GM12878 (cell line): ENCODE measurements at places on chromosomes 11 and 22. TPM values are rescaled to one million over a fixed set of nuclear protein-coding genes. Genes with fewer than 3 reads are reported as not detected.

GRCh38 chr11:93114304-93114703 lies 83.5 kb downstream of the SLC36A4 start:
- H3K4me1 ChIP-seq: no peaks in the 10 kb centered on the region
- H3K27ac ChIP-seq: no peak overlapping the region
- H3K27me3 ChIP-seq: no peaks in the 10 kb centered on the region
- no peaks in the 10 kb centered on the region for H3K36me3 ChIP-seq
- no peak overlapping the region for H3K4me3 ChIP-seq

GRCh38 chr11:29328961-29329441 lies 687.8 kb downstream of the KCNA4 start:
- no peak overlapping the region for H3K4me3 ChIP-seq
- no peaks in the 10 kb centered on the region for H3K27me3 ChIP-seq

GRCh38 chr11:58334708-58335107 lies 24.2 kb downstream of the OR5B17 start:
- no peak overlapping the region for H3K27ac ChIP-seq
- no peaks in the 10 kb centered on the region for H3K4me1 ChIP-seq
- no peak for DNase-seq
- H3K36me3 ChIP-seq: no peaks in the 10 kb centered on the region

GRCh38 chr11:8593455-8593854 lies 573 bp downstream of the STK33 start:
- peaks cover 3% of the 10 kb centered on the region; the same call in 1 of the 2 replicates for H3K4me1 ChIP-seq
- H3K4me3 ChIP-seq: peak overlapping the region; percentile 92
- no peaks in the 10 kb centered on the region for H3K36me3 ChIP-seq
- peak overlapping the region; percentile 26; the same call in 1 of the 2 replicates for H3K27ac ChIP-seq
- DNase-seq: no peak

DNA sequence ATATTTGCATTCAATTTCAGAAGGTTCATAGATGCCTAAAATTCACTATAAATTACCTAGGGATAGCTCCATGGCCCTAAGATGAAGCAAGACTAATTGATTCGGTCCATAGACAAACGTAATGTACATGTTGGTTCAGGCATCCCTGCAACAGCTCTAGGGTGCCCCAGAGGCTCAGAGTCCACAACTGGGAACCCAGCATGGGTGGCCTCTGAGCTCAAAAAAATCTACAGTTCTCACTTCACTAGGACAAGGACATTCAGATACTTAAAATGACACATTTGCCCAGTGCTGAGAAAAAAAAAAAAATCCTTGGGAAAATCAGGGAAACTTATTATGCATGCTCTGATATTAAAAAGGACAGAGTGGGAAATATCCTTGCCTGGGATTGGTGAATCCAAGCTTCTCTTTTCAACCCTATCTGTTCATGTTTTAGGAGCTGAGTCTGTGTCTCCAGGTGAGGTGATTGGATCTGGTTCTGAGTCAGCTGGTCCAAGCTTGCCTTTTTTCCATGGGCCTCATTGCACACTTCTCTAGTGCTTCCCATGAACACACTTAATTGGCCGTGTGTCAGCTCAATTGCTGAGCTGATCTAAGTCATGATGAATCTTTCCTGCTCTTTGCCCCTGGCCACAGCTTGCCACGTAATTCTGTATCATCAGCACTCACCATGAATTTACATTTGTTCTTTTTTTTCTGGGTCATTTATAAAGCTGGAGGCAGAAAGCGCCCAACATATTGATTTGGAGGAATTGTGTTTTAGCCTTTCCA lies 116.3 kb upstream of the RCN1 start:
- H3K27me3 ChIP-seq: no peaks in the 10 kb centered on the region; the same call in 1 of the 2 replicates
- H3K4me1 ChIP-seq: no peaks in the 10 kb centered on the region

GRCh38 chr11:67628710-67629385 lies 889 bp downstream of the NUDT8 start:
- peak overlapping the region; percentile 24; the same call in 1 of the 2 replicates for H3K27ac ChIP-seq
- H3K4me3 ChIP-seq: peak overlapping the region; percentile 61
- no peak for DNase-seq
- H3K27me3 ChIP-seq: no peaks in the 10 kb centered on the region
- peaks cover 15% of the 10 kb centered on the region for H3K4me1 ChIP-seq

DNA sequence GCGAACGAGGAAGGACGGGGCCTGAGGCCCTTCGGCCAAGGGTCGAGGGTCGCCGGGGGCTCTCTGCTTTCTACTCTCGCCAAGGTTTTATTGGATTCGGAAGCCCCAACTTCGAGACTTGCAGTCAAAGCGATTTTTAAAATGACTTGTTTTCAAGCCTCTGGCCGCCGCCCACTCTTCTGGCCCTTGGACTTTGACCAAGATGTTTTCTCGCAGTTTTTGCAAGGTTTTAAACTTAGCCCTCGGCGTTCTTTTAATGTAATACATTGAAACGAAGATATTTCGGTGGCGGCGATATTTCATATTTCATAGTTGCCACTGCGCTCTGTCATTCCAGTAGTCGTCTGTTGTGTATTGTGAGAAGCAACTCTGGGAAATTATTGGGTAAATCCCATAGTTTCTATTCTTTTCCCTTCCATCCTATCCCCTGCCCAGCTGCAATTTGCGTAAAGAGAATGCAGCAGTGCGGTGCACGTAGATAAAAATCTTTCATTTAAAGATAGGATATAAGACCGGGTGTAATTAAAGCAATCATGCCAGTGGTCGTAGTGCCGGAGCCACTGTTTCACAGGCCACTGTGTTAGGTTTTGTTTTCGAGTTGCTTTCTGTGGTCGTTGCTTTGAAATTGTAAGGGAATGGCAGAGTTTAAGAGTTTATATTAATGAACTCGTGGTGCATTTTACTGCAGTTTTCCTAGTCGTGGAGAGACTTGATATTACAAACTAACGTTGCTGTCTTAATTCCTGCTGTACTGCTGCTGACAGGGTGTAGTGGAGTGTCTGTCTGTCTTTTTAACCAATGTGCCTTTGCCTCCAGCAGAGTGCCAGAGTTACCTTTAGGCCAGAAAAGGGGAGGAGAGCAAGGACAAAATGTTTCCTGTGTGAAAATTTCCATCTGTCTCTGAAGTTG lies 702 bp downstream of the BIRC2 start:
- no peaks in the 10 kb centered on the region for H3K27me3 ChIP-seq
- DNase-seq: no peak
- H3K4me3 ChIP-seq: peak overlapping the region; percentile 77
- H3K27ac ChIP-seq: peak overlapping the region; percentile 96
- H3K4me1 ChIP-seq: no peaks in the 10 kb centered on the region
- no peaks in the 10 kb centered on the region for H3K36me3 ChIP-seq

- no peak overlapping the region for H3K27ac ChIP-seq
- DNase-seq: no peak
- no peaks in the 10 kb centered on the region for H3K36me3 ChIP-seq
- H3K4me3 ChIP-seq: no peak overlapping the region
- no peaks in the 10 kb centered on the region for H3K4me1 ChIP-seq
Measured at GRCh38 chr11:125376856-125377255, 119.2 kb downstream of the FEZ1 start.

- no peak for DNase-seq
- H3K4me3 ChIP-seq: no peak overlapping the region
- H3K4me1 ChIP-seq: no peaks in the 10 kb centered on the region
- no peaks in the 10 kb centered on the region for H3K36me3 ChIP-seq
- no peaks in the 10 kb centered on the region for H3K27me3 ChIP-seq
Measured at GRCh38 chr11:117860139-117860538, 16.3 kb downstream of the FXYD6 start.

- H3K4me1 ChIP-seq: no peaks in the 10 kb centered on the region
- H3K36me3 ChIP-seq: no peaks in the 10 kb centered on the region
- H3K27me3 ChIP-seq: no peaks in the 10 kb centered on the region
- H3K27ac ChIP-seq: peak overlapping the region; percentile 85
- DNase-seq: no peak
Measured at GRCh38 chr11:111879637-111879960, 258 bp downstream of the CFAP68 start.

GRCh38 chr11:35193767-35194166 lies 54.8 kb downstream of the CD44 start:
- H3K4me3 ChIP-seq: no peak overlapping the region
- no peak for DNase-seq
- no peaks in the 10 kb centered on the region for H3K4me1 ChIP-seq
- H3K27me3 ChIP-seq: no peaks in the 10 kb centered on the region

- no peaks in the 10 kb centered on the region for H3K36me3 ChIP-seq
- H3K27me3 ChIP-seq: no peaks in the 10 kb centered on the region
- no peak overlapping the region for H3K27ac ChIP-seq
- DNase-seq: no peak
- no peak overlapping the region for H3K4me3 ChIP-seq
- 0 out of 2 replicates have a peak, but pooled peaks cover 3% of the 10 kb centered on the region for H3K4me1 ChIP-seq
Measured at GRCh38 chr11:44505581-44506054, 59.8 kb upstream of the CD82 start.

DNA sequence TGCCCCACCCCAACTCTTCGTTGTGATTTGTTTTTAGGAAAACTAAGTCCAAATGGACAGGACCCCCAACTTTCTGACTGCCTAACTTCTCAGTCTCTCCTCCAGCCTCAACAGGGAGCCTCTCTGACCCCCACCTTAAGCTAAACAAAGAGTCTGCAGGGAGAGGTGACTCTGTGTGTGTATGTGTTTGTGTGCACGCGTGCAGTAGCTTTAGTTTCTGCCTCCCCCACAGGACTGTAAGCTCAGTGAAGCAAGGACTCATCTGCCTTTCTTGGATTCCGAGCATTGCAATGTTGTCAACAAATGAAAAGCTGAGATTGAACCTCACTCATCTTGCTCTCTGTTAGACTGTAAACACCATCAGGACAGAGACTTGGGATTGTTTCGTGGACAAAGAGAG lies 7.9 kb downstream of the SNAP29 start:
- H3K36me3 ChIP-seq: no peaks in the 10 kb centered on the region; the same call in 1 of the 2 replicates
- H3K4me1 ChIP-seq: no peaks in the 10 kb centered on the region
- H3K27ac ChIP-seq: no peak overlapping the region
- H3K4me3 ChIP-seq: no peak overlapping the region

DNA sequence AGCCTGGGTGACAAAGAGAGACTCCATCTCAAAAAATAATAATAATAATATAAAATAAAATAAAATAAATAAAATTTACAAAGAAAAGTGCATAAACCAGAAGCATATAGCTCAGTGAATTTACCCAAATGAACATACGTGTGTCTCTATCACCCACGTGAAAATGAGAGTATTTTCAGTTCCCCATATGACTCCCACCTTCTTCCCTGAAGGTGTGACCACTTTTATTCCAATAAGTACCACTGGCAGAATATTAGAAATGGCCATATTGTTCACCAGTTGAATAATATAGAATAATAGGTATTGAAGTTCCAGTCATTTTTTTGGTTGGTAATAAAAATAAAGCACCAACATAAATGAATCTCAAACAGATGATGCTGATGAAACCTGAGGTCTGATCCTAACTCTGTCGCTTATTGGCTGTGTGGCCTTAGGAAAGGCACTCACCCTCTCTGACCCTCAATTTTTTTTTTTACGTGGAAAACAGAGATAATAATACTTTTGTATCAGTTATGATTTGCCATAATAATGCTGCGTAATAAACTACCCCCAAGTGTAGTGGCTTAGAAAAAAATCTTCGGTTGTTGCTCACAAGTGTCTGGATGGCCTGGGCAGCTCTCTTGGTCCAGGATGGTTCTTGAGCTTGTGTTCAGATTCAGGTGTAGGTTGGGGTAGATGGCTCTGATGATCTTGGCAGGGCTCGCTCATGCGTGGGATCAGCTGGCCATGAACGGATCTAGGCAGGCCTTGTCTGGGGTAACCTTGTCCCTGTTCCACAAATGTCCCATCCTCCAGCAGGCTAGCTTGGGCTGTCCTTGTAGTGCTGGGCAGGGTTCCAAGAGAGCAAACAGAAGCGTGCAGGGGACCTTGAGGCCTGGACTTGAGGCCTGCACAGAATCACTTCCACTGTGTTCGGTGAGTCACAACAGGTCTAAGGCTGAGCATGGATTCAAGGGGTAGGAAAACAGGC lies 88.1 kb downstream of the MYO18B start:
- H3K4me1 ChIP-seq: peaks cover 12% of the 10 kb centered on the region
- H3K36me3 ChIP-seq: no peaks in the 10 kb centered on the region
- H3K27me3 ChIP-seq: no peaks in the 10 kb centered on the region

DNA sequence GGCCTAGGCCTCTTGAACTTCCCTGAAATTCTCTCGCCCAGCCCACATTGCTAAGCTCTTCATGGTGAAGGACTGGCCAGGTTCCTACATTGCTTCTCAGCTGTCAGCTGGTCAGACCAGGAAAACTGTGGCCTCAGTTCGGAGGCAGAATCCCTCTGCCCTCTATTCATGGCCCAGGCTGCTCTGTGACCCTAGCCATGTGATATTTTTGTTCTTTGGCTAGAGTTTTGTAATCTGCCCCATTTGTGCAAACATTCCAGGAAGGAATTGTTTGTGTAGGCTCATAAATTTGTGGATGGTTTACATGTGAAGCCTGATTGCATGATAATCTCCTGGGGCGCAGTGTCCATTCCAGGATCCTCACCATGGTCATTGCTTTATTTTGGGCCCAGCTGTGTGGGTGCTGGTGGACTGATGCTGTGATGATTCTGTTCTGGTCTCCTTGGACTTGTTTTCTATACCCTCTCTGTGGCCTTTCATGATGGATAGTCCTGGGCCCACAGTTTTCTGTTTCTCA lies 149.1 kb upstream of the E2F8 start:
- DNase-seq: no peak
- no peaks in the 10 kb centered on the region for H3K36me3 ChIP-seq
- no peaks in the 10 kb centered on the region for H3K27me3 ChIP-seq
- H3K27ac ChIP-seq: no peak overlapping the region
- H3K4me3 ChIP-seq: no peak overlapping the region

DNA sequence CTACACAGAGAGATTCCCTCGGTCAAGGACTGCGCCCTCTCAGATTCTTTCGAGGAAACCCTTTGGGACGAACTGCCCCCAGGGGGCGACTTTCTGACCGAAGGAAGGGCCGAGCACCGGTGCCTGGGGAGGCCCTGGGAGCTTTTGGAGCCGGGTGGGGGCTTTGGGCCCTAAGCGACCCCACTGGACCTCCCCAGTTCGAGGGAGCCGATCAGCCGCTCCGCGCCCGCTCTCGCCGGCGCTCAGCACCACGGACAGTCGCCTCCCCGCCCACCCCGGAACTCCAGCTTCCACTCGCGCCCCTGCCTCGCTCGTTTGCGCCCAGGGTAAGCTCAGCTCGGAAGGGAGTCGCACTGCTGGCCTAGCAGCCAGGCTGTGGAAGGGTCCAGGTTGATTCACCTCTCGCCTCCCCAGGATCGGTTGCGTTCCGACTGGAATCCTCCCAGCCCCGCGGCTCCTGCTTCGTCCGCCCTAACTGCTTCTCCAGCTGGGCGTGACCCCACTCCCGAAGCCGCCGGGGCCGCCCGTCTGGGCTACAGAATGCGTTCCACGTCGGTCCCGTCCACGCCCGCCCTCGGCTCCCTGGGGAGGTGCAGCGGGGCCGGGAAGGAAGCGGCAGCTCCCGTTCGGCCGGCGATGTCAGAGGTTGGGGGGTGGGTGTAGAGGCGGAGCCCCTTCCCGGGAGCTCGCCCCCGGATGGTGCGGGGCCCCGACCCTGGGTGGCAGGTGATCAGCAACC lies 428 bp downstream of the SCN3B start:
- H3K36me3 ChIP-seq: no peaks in the 10 kb centered on the region
- DNase-seq: no peak
- peaks cover 10% of the 10 kb centered on the region for H3K27me3 ChIP-seq
- no peaks in the 10 kb centered on the region for H3K4me1 ChIP-seq
- H3K4me3 ChIP-seq: peak overlapping the region; percentile 58; the same call in 1 of the 2 replicates
- H3K27ac ChIP-seq: no peak overlapping the region

The SLC37A2 gene
- total RNA-seq: 3.0 and 3.4 TPM in 2 replicates

The GAS2 gene
- 23.8 and 29.2 TPM in 2 replicates for total RNA-seq

The ILK gene
- 90.4 and 90.7 TPM in 2 replicates for total RNA-seq

The TRIM34 gene
- total RNA-seq: 16.7 and 18.1 TPM in 2 replicates

The RGL4 gene
- total RNA-seq: 1.7 TPM in 2 replicates

The KDM4D gene
- 1.4 and 1.5 TPM in 2 replicates for total RNA-seq

The CBX7 gene
- 13.5 and 13.6 TPM in 2 replicates for total RNA-seq
